ENCODE measurements at places on chromosomes 3 and 15.
A peak's percentile ranks its signal among the peaks of the same experiment; 100 is the strongest.

DNA sequence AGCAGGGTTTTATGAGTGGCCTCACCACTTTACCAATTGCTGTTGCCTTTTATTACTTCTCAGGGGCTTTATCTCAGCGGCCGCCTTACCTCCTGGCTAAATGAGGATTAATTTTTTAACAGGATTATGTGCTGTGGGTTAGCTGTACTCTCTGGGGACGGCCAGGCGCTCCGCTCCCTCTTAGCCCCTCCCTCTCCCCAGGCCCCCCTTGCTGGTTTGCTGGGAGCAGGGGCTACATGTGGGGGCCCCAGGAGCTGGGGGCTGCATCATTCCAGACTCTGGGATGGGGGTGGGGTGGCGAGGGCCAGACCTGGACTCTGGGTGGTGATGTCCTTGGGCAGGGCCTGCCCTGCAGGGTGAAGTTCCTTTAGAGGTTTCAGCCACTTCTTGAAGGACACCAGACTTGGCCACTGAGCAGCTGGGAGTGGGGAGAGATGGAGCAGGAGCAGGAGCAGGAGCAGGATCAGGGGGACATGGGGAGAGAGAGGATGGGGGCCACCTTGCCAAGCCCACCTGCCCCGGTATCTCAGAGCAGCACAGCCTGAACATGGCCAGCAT, 196.1 kb downstream of the GOLGA6L6 start:
- DNase-seq = no peak

DNA sequence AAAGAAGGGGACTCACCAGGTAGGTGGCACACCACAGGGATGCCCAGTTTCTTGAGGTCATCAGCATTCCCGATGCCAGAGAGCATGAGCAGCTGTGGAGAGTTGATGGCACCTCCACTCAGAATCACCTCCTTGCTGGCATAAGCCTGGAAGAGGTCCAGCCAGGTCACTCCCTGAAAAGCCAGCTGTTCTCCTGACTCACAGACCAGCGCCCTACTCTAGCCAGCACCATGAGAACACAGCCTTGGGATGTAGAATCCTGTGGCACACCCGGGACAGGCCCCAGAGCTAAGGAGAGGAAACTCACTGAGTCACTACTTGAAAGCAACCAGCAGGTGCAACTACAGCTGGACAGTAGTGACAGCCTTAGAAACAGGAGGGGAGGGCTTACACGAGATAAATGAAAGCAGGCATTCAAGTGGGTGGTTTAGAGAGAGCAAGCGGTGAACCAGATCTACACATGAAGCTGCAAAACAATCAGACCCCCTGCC, 24.5 kb downstream of the CHDH start:
- DNase-seq = no peak

GRCh38 chr3:49900491-49901153, 3.1 kb downstream of the MST1R start:
- DNase-seq = no peak

- DNase-seq = no peak
Observed at GRCh38 chr3:134627831-134628230, 23.0 kb downstream of the KY start.

DNA sequence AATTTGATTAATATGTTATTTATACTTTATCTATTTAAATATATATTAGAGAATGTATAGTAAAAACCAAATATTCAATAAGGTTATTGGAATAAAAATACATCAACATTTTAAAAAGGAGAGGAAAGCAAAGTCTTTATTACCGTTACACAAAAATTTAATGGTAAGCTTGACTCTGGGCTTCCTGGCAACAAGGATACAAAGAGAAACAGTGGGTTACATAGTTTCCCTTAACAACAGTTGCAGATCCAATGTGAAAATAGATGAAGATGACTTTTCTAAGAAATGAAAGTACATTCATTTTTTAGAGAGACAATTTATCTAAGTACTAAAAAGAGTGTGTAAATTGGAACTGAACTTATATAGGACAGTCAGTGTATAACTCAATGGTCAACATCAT, 6.0 kb upstream of the PHLDB2 start:
- DNase-seq = no peak

GRCh38 chr3:64861684-64862083, 173.9 kb upstream of the ADAMTS9 start:
- DNase-seq = no peak

- no peak for DNase-seq
Observed at GRCh38 chr15:99435877-99436541, 129.8 kb upstream of the MEF2A start.

DNA sequence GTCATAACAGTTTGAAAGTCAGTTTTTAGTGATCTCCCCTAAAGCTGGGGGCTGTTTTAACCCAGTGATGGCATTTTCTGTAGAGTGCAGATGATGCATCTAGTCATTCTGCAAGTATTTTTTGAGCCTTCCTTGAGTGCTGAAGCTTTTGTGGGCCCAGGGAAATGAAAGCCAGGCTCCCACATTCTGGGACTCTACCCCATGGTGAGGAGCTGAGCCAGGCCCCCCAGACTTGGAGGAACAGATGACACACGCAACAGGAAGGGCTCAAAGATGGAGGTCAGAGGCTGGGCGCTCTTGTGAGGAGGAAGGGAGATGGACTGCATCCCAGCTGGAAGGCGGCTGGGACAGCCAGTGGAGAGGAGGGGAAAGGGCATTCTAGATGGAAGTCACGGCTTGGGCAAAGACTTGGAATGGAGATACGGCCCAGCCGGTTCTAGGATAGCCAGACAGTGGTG, 40.8 kb downstream of the MRAS start:
- DNase-seq = no peak

DNA sequence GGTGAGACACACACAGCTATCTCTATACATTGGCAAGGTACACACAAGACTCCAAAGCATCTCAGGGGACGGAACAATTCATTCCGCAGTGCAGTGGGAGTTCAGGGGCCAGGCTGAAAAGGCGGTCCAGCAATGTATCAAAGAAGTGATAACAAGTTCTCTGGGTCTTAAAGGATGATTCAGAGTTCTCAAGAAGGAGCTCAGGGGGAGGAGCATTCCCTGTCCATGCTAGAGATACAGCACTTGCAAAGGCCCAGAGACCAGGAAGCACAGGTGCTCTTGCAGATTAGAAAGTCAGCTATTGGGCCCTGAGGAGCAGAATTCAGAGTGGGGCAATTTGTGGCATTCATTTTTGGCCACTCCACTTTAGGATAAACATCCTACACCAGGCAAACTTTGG, 34.9 kb downstream of the MECOM start:
- no peak for DNase-seq

- peak; percentile 37 for DNase-seq
Observed at GRCh38 chr15:25717457-25718168, 145.5 kb downstream of the ATP10A start.

DNA sequence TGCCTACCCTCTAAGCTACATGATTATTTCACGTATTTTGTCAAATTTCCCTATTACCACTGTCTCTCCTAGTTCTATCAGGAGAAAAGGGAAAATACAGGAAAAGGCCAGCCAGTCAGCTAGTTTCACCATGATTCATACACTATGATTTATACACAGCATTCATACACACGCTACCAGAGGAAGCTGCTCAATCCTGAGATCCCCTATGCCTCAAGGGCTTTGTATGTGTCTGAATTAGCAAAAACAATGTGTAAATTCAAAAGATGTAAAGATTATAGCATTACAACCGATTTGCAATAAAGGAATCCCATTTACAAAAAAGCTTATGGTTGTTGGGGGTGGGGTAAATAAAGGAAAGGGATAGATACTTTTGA, 3.1 kb upstream of the ACKR4 start:
- no peak for DNase-seq
